NCI-H460 (cell line): ENCODE measurements at places on chromosomes 3 and 15. TPM values are rescaled to one million over a fixed set of nuclear protein-coding genes. Genes with fewer than 3 reads are reported as not detected.

SLC15A2 gene
- 0.25 and 1.4 TPM in 2 replicates for total RNA-seq

PDZRN3 gene
- 0.05 TPM in 1 of 2 replicates, not detected in the other for total RNA-seq

SPSB4 gene
- total RNA-seq: 0.10 and 0.32 TPM in 2 replicates

CLDN16 gene
- 0.78 and 0.87 TPM in 2 replicates for total RNA-seq

SPATA12 gene
- total RNA-seq: 0.12 TPM in 1 of 2 replicates, not detected in the other

NPAP1 gene
- total RNA-seq: not detected in 2 replicates

FSTL1 gene
- 88.9 and 101 TPM in 2 replicates for total RNA-seq

HRH1 gene
- total RNA-seq: 4.5 and 5.8 TPM in 2 replicates

ZNF385D gene
- 0.02 TPM in 1 of 2 replicates, not detected in the other for total RNA-seq

ENTPD3 gene
- not detected in 2 replicates for total RNA-seq

GRK7 gene
- not detected in 2 replicates for total RNA-seq
